ENCODE measurements at places on chromosomes 6 and 20.

DNA sequence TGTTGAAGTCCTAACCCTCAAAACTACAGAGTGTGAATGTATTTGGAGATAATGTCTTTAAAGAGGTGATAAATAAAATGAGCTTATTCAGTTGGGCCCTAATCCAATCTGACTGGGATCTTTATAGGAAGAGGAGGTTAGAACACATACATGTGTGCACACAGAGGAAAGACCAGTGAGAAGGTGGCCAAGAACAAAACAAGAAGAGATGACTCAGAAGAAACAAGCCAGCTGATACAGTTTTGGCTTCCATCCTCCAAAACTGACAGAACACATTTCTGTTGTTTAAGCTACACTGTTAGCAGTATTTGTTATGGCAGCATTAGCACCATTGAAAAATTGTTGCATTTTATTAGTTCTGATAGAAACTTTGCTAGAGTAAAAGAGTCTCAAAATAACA, 609.3 kb upstream of the IMPG1 start:
- DNase-seq = no peak

- no peak for DNase-seq
Measured at GRCh38 chr20:58993332-58994248, 12.5 kb downstream of the NELFCD start.

- DNase-seq = no peak
Measured at GRCh38 chr6:105482921-105483320, 80.0 kb upstream of the PREP start.

DNA sequence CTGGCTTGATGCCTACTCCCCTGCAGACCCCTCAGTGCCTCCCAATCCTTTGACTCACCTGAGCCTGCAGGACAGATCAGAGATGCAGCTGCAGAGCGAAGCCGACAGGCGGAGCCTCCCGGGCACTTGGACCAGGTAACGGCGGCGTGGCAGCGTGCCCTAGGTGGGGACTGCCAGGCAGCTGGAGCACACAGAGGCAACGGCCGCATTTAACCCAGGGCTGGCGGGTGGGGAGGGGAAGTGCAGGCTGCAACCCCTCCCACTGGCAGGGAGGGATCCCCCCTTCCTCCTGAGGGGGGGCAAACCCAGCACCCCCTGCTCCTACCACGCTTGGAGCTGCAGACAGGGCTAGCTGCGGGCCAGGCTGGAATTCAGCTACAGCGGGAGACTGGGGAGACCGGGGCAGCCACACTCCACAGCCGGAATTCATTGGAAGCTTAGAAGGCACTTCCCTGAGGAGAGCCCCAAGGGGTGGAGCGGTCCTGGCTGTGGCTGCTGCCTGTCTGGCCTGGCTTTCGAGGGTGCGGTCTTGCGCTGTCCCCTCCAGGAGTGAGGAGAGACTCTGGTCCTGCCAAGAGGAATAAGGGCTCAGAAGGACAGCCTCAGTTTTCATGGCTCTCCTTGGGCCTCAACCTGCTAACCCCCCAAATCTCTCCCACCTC, at the start of gene MATN4:
Gene MATN4, minus strand, starts transcription at position 183 of the 662 bp plus-strand sequence. CDS start 2,717 bp downstream, outside the sequence.
- DNase-seq = no peak

GRCh38 chr6:11779329-11780096, 910 bp upstream of the ADTRP start:
- DNase-seq = no peak

- DNase-seq = no peak
Measured at GRCh38 chr6:63964366-63964765, 328.8 kb downstream of the PHF3 start.

DNA sequence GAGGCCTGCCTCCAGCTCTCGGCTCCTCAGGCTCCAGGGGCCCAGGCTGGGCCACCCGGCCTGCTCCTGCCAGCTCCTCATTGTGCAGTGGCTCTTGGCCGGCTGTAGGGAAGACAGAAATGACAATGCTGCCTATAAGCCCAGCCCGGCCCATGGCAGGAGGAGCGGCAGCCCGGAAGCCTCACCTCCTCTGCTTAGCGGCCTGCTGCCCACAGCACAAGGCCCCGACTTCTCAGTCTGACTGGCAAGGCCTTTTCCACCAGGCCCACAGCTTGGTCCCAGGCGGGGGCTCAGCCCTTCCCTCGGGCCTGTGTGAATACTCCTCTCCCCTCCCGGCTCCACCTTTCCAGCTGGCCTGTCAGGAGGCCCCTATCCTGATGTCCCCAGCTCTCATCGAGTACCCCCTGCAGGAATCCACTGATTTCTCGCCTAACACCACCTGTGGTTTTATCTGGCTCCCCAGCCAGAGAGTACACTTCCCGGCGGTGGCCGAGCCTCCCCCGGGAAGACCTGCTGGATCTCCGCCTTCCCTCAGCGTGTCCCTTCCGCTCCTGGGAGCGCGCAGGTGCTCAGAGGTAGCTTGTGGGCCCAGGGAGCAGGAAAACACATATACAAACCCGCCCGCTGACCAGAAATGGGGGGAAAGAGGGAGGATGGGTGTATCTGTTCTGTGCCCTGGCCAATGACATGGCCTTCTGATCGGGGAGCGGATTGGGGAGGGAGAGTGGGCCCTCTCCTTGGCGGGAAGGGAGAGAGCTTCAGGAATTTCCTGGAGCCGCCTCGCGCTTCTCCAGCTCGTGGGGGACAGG, 963 bp downstream of the DDRGK1 start:
- DNase-seq = peak; percentile 81

- no peak for DNase-seq
Measured at GRCh38 chr6:74117113-74117512, 421.1 kb downstream of the CD109 start.

GRCh38 chr6:138577151-138577915, 78.0 kb upstream of the NHSL1 start:
- DNase-seq = peak; percentile 6

- no peak for DNase-seq
Measured at GRCh38 chr6:109118337-109118736, 23.0 kb downstream of the CEP57L1 start.

DNA sequence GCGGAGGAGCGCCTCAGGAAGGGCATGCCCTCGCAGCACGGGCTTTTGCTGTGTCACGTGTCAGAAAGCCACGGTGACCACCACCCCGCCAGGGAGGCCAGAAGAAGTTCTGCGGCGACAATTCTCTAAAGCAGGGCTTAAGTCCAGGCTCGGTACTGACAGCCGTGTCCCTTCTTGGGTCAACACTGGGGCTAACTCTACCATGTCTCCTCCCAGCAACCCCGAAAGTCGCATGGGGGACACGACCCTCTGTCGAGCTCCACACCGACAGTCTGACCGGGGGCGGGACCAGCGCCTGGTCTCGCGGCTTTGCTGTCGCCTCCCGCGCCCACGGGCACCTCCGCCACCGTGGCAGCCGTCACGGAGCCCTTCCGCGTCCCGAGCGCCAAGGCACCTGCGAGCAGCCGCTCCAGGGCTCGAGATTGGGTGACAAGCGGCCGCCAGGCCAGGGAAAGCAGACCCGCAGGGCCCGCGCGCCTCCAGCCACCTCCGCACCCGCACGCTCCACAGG, 534 bp downstream of the NANP start:
- DNase-seq = peak; percentile 65

- DNase-seq = no peak
Measured at GRCh38 chr6:134619789-134620188, 301.9 kb upstream of the SGK1 start.
